Esophagus mucosa (tissue), 1 donor: ENCODE measurements at places on chromosomes 7 and 10. TPM values are rescaled to one million over a fixed set of nuclear protein-coding genes. Genes with fewer than 3 reads are reported as not detected.

GRCh38 chr7:100856871-100857282, 4.4 kb downstream of the SLC12A9 start:
- ATAC-seq: no peak

GRCh38 chr10:22486431-22486830, 141.1 kb downstream of the SPAG6 start:
- ATAC-seq: no peak

DNA sequence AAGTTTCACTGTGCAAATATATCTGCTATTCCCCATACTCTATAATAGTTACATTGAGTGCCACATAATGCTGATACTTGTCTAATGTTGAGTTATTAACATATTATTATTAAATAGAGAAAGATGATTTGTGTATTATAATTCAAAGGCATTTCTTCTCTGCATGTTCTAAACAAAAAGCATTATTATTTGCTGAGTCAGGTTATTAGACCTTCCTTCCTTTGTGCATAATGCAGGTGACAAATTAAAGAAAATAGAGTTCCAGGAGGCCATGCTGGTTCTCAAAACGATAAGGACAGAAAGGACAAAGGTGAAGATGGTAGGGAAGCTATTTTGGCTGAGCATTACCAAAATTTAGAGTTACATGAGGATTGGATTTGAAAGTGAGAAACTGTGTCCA, 85.4 kb upstream of the CYP2C9 start:
- no peak for ATAC-seq

DNA sequence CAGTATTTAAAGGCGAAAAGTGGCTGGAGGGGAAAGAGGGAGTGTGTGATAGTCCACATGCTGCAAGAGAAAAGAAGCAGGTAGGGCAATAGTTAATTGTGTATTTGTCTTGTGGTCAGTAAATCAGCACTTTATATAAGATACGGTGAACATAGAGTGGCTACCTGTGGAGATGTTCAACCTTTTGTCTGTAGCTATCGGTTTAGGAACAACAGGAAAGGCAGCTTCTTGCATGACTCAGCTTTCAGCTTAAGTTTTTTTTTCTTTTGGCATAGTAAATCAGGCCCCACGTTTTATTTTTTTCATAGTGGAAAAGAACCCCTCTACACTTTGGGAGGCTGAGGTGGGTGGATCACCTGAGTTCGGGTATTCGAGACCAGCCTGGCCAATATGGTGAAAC, 14.2 kb upstream of the MTPN start:
- peak; percentile 23 for ATAC-seq

DNA sequence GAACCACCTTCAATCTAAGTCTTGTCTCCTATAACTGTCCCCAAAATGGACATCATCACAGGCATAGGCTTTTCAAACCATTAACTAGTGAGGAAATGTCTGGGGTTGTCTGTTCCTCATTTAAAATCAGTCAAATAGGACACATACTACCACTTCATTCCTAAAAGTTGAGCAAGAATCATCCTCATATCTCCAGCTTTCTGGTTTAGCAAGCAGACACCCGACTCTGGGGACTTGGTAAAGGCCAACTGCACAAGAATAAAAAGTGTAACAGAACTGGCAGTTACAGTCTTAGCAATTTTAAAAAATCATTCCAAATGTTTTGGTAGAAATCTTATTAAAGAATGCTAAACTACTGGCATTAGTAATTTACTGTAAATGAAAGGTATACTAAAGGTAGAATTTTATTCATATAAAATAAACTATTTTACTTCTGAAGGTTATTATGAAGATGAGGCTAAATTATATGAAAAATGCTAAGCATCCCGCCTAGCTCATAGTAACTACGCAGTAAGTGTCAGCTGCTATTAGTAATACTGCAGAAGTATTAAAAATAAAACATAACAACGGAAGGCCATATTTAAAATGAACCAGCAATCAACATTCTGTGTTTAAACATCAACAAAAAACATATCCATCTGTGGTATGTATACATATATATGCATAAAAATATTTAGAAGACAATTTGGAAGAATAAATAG, 60.8 kb downstream of the ZNF438 start:
- ATAC-seq: no peak

The IL2RA gene
- total RNA-seq: 1.4 TPM

The SH2D4B gene
- 0.04 TPM for total RNA-seq
